ENCODE measurements at places on chromosomes 11 and 22. TPM values are rescaled to one million over a fixed set of nuclear protein-coding genes. Genes with fewer than 3 reads are reported as not detected.
A peak's percentile ranks its signal among the peaks of the same experiment; 100 is the strongest.

The TRIM21 gene
- 14.8 TPM for total RNA-seq

The ELFN2 gene
- 1.5 TPM for total RNA-seq

The HOATZ gene
- not detected for total RNA-seq

The MCM5 gene
- total RNA-seq, result 229 TPM

The FOXRED1 gene
- 64.4 TPM for total RNA-seq

The ZNF214 gene
- 4.1 TPM for total RNA-seq

DNA sequence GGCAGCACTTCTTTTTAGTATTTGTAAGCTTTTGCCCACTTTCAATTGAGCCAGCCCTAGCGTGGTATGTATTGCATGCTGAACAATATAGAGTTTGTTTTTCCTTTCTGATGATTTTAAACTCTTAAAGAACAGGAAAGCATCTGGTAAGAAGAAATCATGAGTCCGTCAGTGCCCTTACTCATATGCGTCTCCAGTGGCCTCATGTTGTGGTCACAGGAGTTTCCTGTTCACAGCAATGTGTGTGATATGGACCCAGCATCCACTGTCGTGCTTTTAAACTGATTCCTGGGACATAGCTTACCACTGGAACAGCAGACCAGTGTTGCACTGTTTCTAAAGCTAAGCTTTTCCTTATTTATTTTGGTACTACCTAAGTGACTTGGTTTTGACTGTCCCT is 40.1 kb downstream of the BID start:
- H3K36me3 ChIP-seq, result peaks cover 15% of the 10 kb centered on the region
- H3K27ac ChIP-seq, result no peak overlapping the region
- no peak for DNase-seq
- no peak overlapping the region for H3K4me3 ChIP-seq
- H3K27me3 ChIP-seq, result no peaks in the 10 kb centered on the region

GRCh38 chr11:76266286-76267100 is 60.2 kb upstream of the WNT11 start:
- H3K4me3 ChIP-seq, result no peak overlapping the region
- H3K27me3 ChIP-seq, result no peaks in the 10 kb centered on the region
- no peaks in the 10 kb centered on the region for H3K4me1 ChIP-seq
- no peak for DNase-seq
- H3K27ac ChIP-seq, result no peak overlapping the region

DNA sequence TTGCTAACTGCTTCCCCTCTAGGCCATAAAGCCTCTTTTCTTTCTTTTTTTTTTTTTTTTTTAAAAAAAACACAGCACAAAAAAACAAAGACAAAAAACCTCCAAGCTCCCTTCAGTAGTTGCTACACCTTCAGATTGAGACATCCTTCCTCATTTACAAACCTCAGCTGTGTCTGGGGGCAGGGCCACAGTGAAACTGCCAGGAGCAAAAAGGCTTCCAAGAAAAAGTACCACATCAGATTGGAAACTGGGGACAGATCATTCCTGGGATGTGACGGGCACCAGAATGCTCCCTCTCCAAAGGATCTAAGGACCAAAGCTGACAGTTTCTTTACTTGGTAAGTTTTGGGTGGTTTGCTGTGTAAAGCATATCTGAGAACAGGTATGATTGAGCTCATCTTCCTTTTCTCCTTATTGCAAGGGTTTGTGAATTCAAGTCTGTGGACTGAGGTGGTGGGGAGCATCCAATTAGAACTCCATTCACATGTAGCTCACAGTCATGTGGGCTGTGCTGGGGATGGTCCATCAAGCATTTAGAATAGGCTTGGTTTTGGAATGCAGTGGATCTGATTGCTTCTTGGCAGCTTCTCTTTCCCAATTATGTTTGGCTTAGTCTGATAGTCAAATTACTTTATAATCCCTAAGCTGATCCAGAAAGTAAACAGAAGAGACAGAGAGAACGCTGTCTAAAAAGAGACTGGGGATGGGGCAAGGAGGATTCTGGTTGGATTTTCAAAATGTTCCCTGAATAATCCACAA is 705 bp downstream of the BBOX1 start:
- H3K4me3 ChIP-seq, result no peak overlapping the region
- DNase-seq, result no peak
- H3K27me3 ChIP-seq, result no peaks in the 10 kb centered on the region

GRCh38 chr11:67523556-67524479 is 572 bp upstream of the CABP2 start:
- no peak overlapping the region for H3K27ac ChIP-seq
- no peaks in the 10 kb centered on the region for H3K4me1 ChIP-seq
- no peaks in the 10 kb centered on the region for H3K36me3 ChIP-seq

DNA sequence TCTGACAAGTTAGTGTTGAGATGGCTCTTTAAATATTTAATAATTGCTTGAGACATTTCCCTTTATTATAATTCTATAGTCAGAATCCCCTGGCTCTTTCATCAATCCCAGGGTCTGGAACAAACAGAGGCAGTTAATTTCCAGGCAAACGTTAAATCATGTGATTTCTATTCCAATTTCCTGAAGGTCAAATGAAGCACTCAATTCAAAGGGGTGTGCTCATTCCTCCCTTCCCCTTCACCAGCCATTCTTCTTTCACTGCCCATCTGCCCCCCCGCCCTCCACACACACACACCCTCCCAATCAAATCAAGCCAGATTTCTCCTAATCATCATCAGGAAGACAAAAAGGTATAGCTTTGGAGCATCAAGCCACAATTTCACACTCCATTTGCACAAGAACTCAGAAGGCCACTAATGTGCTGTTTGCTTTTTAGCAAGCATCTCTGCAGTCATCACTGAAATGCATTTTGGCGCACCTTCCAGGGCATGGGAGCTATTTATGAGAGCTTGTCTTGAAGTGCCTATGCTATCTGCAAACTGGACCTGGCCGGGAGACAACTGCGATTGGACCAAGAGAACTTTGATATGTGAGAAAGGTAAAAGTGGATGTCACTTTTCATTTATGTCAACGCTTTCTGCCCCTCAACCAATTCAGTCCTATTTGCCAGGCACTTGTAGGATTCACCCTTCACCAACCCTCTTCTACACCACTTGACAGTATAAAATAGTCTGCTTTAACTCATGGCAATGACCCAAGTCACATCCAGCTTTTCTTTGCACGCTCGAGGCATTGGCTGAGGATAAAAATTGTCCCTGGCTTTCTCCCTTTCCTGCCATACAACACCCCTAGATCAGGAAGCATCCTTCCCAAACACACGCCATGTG is 315.1 kb upstream of the API5 start:
- H3K27me3 ChIP-seq, result no peaks in the 10 kb centered on the region
- H3K4me1 ChIP-seq, result no peaks in the 10 kb centered on the region
- no peak overlapping the region for H3K4me3 ChIP-seq
- no peaks in the 10 kb centered on the region for H3K36me3 ChIP-seq
- no peak overlapping the region for H3K27ac ChIP-seq

- peaks cover 61% of the 10 kb centered on the region for H3K36me3 ChIP-seq
- H3K4me1 ChIP-seq, result no peaks in the 10 kb centered on the region
- H3K27ac ChIP-seq, result no peak overlapping the region
- H3K4me3 ChIP-seq, result no peak overlapping the region
- H3K27me3 ChIP-seq, result peaks cover 26% of the 10 kb centered on the region
Measured at GRCh38 chr11:36578458-36578857, 10.7 kb downstream of the RAG1 start.

DNA sequence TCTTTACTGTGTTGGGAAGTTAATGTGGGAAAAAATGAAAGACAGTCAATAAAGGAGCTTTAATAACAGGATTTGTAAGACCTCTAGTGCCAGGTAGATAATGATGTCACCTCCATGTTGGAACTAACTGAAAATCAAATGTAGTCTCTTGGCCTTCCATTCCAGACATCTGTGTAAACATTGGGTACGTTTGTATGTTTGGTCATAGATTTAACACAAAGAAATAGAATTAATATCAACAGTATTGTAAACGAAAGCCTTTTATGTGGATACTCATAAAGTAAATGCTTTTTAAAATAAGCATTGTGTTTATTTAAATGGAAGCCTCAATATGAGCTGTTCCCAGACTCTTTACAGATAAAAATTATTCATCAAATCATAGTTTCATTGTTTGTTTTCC is 605.7 kb downstream of the METTL15 start:
- H3K4me1 ChIP-seq, result peaks cover 39% of the 10 kb centered on the region
- no peaks in the 10 kb centered on the region for H3K36me3 ChIP-seq
- H3K27ac ChIP-seq, result no peak overlapping the region

DNA sequence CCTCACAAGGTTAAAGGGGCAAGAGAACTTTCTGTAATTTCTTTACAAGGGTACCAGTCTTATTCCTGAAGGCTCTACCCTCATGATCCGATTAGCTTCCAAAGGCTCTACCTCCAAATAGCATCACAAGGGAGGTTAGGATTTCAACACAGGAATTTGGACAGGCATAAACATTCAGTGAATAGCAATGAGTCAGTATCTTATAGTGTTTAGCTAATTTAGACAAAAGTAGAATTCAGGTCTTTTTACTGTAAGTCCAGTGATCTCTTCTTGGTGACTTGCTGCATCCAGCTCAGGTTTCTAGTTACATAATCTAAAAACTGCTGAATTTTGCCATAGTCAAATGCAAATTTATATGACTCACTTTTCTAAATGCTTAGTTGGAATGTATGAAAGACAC is 1995.6 kb upstream of the RAG2 start:
- H3K36me3 ChIP-seq, result peaks cover 36% of the 10 kb centered on the region
- no peak overlapping the region for H3K27ac ChIP-seq
- no peaks in the 10 kb centered on the region for H3K27me3 ChIP-seq

GRCh38 chr11:117199053-117199915 is at the start of gene TAGLN:
Gene TAGLN, plus strand, starts transcription at chr11:117199370. Its CDS starts 3,644 bp downstream, at chr11:117203014.
- no peaks in the 10 kb centered on the region for H3K36me3 ChIP-seq
- peak within 1 kb of the TSS; percentile 63 for H3K4me3 ChIP-seq
- H3K27me3 ChIP-seq, result no peaks in the 10 kb centered on the region

Data from WTC11 (cell line).